ENCODE measurements at places on chromosomes 5 and 9.

DNA sequence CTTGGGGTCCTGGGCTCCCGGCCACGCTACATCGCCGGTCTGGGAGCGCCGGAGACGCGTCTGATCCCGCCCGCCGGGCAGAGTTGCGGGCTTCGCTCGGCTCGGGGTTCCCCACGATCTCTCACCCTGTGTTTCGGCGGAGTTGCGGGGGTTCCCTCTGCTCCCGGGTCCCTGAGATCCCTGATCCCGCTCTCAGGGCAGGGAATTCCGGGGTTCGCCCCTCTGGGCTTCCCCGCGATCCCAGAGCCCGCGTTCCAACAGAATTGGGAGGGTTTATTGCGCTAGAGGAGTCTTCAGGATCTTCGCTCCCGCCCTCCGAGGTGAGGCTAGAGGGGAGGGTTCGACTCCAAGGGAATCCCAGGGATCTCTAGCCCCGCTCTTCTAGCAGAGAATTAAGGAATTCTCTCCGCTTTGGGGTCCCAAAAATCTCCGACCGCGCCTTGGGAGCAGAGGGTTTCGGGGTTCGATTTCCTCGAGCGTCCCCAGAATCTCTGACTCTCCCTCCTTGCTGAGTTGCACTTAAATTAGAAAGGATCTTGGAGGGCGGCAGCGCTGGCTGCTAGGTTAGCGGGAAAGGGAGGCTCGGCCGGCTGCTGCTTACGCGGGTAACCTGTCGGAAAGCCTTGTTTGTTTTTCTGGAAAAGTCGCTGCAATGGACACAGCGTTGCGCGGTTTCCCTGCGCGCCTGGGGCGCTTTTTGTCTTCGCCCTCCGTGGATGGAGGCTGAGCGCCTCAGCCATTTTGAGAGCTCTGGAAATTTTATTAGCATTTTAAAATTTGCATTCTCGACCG lies 1.3 kb downstream of the DMRT1 start:
- DNase-seq, result no peak

DNA sequence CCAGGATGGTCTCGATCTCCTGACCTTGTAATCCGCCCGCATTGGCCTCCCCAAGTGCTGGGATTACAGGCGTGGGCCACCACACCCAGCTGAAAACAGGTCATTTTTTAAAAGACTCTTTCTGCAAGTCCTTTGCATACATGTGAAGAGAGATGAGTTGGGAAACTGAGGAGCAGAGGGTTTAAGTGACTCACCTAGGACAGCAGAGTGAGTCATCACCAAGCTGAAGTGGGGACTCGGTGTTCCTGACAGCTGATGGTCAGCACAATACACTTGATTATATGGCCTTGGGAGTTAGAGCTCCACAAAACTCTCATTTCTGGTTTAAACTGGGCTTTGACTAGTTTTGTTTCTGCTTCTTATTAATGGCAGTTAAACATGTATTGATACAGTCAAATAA lies 38.1 kb upstream of the SSBP2 start:
- DNase-seq, result no peak

DNA sequence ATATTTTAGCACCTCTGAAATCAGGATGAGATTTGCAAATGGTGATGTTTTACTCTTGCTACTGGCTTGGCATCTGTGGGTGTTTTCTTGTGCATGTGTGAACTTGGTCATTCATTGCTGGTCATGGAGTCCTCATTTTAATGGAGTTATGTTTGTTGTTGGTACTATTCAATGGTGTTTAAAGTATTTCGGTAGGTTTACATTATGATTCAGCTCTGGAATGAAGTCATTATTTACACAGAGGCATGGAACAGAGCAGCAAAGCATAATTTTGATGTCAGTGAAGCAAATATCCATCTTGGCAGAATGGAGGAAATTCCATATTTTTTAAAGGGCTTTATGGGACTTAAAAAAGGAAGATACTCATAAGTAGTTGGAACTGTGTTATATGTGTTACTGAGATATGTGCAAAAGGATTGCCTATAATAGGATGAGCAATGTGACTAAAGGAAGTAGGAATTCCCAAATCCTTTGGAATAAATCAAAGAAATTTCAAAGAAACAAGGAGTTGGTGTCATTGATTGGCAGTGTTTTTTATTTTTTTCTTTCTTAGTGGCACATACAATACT lies 147.4 kb downstream of the ACTBL2 start:
- no peak for DNase-seq

DNA sequence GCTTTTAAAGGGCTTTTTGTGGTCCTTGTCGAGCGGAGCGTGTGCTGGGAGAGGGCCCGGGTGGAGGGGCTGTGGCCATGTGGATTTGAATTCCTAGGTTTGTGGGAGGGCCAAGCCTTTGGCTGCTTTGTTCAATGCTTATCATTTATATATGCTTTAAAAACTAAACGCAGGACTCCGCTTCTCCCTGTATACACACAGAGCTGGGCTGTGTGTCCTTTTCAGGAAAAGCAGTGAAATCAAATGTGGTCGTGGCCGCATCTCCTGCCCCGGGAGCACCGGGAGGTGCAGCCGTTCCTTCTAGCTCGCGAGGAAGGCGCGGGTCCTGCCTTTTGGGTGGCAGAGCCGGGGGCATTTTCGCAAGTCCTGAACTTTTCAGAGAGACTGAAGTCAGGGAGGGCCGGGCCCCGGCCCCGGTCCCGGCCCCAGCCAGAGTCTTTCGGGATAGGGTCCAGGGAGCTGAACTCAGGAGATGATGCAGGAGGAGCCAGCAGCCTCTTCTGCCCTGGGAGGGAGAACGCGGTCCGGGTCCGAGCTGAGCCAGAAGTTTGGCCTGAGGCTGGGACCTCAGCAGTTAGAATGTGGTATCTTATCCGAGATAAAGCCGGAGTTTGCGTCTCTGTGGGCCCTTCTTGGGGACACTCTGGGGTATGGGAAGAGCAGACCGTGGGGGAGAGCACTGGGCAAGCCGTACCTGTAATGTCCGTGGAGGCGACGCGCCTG lies 158.8 kb downstream of the C9orf152 start:
- DNase-seq, result no peak

GRCh38 chr5:178234121-178234749 lies 1.6 kb upstream of the PHYKPL start:
- no peak for DNase-seq

DNA sequence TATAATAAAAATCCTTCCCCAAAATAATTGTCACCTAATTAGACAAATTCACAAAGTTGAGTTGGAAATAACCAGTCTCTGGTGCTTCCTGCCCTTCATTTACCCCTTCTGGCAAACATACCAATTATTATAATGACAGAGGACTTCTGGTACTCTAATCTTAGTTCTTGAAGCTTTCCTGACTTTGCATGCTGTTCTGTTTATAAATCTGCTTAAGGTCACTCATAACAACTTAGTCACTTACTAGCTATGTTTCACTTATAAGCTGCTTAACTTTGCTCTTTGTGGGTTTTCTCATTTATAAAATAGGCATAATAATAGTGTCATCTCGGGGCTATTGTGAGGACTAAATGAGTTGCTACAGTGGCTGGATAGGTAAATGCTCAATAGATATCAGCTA lies 446.5 kb downstream of the EFNA5 start:
- DNase-seq, result no peak

DNA sequence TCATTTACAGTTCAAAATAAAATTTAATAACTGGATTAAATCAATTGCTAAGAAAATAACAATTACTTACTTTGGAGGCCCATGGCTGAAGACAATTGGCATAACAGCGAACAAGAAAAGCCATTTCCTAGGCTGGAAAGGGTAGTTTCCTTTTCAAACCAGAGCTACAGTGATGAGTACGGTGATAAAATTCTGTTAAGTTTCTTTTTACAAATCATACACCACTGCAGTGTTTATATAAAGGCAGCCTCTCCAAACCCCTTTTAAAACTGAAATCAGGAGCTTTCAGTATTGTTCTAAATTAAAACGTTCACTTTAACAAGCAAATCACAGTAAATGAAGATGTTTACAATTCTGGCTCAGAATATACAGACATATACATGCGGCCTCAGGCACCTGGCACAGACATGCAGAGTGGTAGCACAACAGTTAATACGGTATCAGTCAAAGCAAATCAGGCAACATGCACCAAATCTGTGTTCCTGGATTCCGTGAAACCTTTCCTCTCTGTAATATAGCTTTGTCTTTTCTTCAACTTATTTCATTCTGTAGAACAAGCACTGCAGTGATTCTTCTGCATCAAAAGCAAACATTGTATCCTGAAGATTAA lies 102.9 kb downstream of the RAPGEF6 start:
- DNase-seq, result no peak

DNA sequence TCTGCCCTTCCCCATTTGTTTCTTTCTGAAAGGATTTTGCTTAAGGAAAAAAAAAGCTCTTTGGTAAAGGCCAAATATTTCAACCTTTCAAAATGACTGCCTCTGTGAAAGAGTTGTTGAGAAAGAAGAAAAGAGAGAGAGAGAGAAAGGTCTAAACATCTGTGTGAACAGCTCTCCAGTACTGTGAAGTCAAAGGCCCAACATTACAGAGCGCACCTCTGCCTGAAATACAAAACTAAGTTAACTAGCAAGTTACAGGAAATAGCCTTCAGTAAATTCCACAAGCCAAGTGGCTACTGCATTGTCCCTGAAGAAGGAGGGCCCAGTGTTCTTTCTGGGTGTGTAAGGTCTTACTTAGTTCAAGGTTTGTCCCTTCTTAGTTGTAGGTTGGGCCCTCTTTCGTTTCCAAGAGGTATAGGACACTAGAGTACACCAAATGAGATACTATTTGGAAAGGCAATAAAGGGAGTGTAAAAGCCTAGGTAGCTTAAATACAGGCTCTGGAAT lies 104.4 kb downstream of the THBS4 start:
- no peak for DNase-seq

DNA sequence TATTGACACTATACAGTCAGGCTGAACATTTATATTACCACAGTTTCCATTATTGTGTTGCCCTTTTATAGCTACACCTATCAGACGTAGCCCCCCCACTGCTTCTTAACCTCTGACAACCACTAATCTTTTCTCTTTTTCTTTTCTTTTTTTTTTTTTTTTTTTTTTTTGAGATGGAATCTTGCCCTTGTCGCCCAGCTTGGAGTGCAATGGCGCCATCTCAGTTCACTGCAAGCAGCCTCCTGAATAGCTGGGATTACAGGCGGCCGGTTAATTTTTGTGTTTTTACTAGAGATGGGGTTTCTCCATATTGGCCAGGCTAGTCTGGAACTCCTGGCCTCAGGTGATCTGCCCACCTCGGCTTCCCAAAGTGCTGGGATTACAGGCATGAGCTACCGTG lies 75.4 kb downstream of the UHRF2 start:
- no peak for DNase-seq

- DNase-seq, result no peak
Measured at GRCh38 chr5:172878933-172879752, 45.1 kb downstream of the ERGIC1 start.

- no peak for DNase-seq
Measured at GRCh38 chr5:108432024-108432423, 50.1 kb upstream of the FBXL17 start.

DNA sequence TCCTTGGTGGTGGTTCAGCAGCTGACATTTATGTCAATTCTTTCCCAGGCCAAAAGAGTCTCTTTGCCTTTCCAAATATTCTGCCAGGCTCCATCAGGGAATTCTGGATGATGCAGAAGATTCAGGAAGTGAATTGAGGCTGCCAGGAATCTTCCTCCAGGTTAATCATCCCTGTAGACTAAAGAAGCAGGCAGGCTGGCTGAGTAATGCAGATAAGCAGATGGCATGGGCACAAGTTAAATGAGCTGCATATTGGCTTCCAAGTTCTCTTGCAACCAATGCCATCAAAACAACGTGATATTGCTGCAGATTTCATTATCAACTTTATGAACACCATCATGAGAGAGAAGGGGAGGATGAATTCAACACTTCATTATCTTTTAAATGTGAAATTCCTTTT lies 324.5 kb downstream of the KCNN2 start:
- no peak for DNase-seq

DNA sequence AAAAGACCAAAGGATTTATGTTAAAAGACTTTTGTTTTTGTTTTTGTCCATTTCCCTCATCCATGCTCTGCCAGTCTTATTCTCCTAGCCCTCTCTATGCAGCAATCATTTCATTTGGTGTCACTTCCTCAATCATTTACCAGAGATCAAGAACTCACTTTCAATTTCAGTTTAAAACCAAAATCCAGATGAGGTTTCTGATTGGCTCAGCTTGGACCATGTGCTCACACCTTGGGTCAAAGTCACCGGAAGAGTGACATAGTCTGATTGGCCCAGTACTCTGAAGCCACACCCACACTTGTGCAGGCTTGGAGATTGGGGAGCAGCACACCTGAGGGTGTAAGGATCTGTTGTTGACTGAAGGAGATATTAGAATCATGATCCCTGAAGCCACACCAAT lies 79.6 kb downstream of the TLR4 start:
- no peak for DNase-seq

DNA sequence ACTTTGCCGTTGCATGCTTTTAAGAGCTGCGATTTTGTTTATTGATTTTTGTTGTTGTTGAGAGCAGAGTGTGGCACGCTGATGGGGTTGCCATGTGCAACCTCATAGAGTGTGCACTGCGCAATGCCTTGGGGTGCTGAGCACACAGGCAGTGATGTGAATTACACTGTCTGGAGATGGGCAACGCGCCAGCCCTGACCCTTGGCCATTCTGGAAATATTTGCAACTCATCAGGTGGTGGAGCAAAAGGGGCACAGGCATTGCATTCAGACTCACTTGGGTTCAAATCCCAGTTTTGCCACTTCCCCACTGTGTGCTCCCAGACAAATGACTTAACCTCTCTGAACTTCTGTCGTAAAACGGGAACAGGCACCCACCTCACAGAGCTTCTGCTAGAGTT lies 25.6 kb downstream of the DUSP1 start:
- no peak for DNase-seq

GRCh38 chr5:74325866-74326265 lies 314.7 kb downstream of the ENC1 start:
- no peak for DNase-seq

DNA sequence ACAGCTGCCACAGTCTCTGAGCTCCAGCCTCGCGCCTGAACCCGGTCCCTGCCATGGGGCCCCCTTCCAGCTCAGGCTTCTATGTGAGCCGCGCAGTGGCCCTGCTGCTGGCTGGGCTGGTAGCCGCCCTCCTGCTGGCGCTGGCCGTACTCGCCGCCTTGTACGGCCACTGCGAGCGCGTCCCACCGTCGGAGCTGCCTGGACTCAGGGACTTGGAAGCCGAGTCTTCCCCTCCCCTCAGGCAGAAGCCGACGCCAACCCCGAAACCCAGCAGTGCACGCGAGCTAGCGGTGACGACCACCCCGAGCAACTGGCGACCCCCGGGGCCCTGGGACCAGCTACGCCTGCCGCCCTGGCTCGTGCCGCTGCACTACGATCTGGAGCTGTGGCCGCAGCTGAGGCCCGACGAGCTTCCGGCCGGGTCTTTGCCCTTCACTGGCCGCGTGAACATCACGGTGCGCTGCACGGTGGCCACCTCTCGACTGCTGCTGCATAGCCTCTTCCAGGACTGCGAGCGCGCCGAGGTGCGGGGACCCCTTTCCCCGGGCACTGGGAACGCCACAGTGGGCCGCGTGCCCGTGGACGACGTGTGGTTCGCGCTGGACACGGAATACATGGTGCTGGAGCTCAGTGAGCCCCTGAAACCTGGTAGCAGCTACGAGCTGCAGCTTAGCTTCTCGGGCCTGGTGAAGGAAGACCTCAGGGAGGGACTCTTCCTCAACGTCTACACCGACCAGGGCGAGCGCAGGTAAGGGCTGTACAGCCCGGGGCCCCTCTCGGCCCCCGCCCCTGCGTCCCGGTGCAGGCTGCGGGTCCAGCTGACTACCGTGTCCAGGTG lies 509 bp downstream of the LVRN start:
- DNase-seq, result no peak

GRCh38 chr9:104927216-104927911 lies 591 bp downstream of the ABCA1 start:
- peak; percentile 4 for DNase-seq

- no peak for DNase-seq
Measured at GRCh38 chr9:114266969-114267368, 55.9 kb upstream of the ORM1 start.

- DNase-seq, result no peak
Measured at GRCh38 chr9:130271473-130271872, 5.9 kb downstream of the HMCN2 start.
